ENCODE measurements at places on chromosomes 6 and 20. TPM values are rescaled to one million over a fixed set of nuclear protein-coding genes. Genes with fewer than 3 reads are reported as not detected.

Gene TGM2
- total RNA-seq, result 343 TPM

Gene RAD21L1
- not detected for total RNA-seq

Gene ZBTB2
- 6.0 TPM for total RNA-seq

Gene PKIB
- not detected for total RNA-seq

Gene TBC1D20
- total RNA-seq, result 12.6 TPM
